ENCODE measurements at places on chromosomes 3 and 15.

DNA sequence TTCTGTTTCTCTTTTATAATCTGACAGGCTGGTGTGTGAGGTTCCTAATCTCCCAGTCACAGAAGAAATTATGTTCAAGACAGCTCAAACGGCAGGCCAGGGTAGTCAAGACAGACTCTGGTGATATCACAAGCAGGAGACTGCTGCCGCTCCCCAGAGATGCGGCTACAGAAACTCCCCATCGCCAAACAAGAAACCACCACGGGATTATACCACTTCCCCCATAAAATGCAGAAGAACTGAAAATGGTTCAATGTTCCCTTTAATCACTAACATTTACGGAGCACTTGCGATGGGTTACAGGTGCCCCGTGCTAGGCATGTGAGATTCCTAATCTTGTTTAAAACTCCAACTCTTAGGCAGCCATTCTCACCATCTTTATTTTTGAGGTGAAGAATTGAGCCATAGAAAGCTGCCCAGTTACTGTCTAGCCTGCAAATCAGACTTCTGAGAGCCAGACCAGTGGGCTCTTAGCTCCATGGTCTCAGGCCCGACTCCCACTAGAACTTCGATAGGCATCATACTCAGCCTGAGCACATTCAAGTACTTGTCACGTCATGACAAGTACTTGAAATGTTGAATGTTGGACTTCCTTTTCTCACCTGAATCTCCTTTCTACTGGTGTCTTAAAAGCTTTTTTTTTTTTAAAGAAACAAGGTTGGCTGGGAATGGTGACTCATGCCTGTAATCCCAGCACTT, 58.4 kb downstream of the TBC1D2B start:
- DNase-seq: no peak

- peak; percentile 20 for DNase-seq
Measured at GRCh38 chr3:179837374-179837773, 184.5 kb downstream of the USP13 start.

DNA sequence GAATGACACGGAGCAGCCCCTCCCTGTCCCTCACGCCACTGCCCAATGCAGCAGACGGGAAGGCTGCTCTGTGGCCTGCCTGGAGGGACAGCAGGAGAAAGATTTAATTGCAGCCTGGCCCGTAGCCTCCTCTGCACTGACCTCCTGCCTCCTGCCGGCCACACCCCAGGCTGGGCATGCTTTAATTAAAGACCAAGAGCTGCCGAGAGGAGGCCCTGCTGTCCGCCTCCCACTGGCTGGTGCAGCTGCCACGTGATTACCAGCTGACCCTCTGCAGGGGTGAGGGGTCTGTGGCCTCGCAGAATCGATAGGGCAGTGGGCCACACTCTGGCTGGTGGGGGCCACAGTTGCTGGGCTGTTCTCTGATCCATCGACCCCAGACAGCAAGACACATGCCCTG, 100.2 kb upstream of the PRR23E start:
- DNase-seq: no peak

GRCh38 chr3:30266524-30266923, 339.9 kb upstream of the TGFBR2 start:
- no peak for DNase-seq

DNA sequence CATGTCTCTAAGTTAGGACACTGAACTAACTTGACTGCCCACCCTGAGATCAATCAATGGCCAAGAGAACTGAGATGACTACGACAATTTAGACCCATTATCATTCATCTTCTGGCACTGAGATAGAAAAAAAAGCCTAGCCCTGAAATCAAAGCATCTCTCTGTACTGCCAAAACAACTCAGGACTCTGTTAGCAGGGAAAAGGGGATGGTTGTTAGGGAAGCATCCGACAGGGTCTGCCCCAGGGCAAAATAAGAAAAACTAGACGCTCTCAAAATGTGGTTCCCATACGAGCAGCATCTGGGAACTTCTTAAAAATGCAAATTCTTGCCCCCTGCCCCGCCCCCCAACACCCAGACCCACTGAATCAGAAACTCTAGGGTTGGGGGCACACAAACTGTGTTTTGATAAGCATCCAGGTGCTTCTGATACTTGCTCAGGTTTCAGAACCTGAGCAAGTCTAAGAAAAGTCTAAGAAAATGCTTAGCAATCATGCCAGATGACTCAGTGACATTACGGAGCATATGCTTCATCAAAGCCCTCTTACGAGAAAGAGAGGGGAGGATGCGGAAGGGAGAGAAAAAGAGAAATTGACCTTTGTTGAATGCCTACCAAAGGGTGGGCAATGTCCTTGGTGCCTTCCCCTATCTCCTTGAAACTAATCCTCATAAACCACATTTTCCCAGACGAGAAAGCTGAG, 172.8 kb upstream of the HES1 start:
- no peak for DNase-seq

DNA sequence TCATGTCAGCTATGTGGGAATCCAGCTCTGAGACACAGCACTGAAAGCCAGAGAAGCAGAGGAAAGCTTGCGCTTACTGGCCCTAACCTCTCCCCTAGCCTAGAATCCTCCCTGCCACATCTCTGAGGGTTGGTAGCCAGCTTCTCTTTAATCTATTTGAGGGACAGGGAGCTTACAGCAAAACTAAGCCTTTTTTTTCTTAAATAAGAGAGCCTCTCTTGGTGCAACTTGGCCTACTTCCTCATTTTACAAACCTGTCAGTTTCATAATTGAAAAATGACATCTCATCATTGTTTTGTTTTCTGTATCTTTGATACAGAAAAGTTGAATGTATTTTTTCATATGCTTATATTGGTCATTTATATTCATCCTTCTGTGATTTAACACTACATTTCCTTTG, 193.9 kb downstream of the ZNF621 start:
- DNase-seq: no peak

- DNase-seq: no peak
Measured at GRCh38 chr3:62882676-62883200, 7.5 kb upstream of the CADPS start.

DNA sequence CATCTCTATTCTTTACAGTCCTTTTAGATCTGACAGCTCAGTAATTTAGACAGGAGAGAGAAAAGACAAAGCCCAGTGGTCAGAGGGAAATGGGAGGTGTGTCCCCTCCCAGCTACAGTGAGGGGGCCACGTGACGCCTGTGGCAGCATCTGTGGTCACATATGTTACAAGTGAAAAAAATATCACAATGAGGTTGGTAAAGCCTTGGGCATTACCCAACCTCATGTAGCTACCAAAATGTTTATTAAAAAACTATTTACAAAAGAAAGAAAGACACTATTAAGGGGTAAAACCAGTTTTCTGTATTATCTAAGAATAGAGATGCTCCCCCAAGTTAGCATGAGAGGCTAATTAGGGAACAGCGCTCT, 42.9 kb upstream of the PLCL2 start:
- no peak for DNase-seq

- no peak for DNase-seq
Measured at GRCh38 chr15:67170143-67170925, 84.1 kb downstream of the AAGAB start.

GRCh38 chr3:186095561-186096081, 13.3 kb downstream of the ETV5 start:
- DNase-seq: no peak

- peak; percentile 60 for DNase-seq
Measured at GRCh38 chr3:194640829-194641228, 7.6 kb upstream of the TMEM44 start.

DNA sequence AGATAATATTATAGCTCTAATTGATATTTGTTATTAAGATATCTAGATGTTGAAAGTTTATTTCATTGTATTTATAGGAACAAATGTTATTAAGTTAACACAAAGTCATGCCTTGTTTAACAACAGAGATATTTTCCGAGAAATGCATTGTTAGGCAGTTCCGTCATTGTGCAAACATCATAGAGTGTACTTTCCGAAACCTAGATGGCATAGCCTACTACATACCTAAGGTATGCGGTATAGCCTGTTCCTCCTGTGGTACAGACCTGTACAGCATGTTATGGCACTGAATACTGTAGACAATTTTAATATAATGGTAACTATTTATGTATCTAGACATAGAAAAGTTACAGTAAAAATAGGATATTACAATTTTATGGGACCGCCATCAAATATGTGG, 114.3 kb downstream of the NAALADL2 start:
- DNase-seq: no peak

GRCh38 chr3:62839748-62840147, 35.5 kb downstream of the CADPS start:
- DNase-seq: no peak

- DNase-seq: peak; percentile 93
Measured at GRCh38 chr3:156762631-156763185, 63.4 kb upstream of the LEKR1 start.

- DNase-seq: no peak
Measured at GRCh38 chr15:39250460-39251186, 330.3 kb upstream of the THBS1 start.
